ENCODE measurements at places on chromosomes 7 and 10. TPM values are rescaled to one million over a fixed set of nuclear protein-coding genes. Genes with fewer than 3 reads are reported as not detected.

Gene STEAP2
- total RNA-seq, result 18.5 TPM

Gene VAX1
- not detected for total RNA-seq

Gene PVRIG
- 3.8 TPM for total RNA-seq

Gene ODAD2
- total RNA-seq, result not detected

Gene PLCE1
- 23.5 TPM for total RNA-seq

Gene ACTL6B
- not detected for total RNA-seq

Gene FRMD4A
- 17.5 TPM for total RNA-seq

Gene UPK3B
- total RNA-seq, result 0.45 TPM

Gene SLIT1
- total RNA-seq, result 1.0 TPM

DNA sequence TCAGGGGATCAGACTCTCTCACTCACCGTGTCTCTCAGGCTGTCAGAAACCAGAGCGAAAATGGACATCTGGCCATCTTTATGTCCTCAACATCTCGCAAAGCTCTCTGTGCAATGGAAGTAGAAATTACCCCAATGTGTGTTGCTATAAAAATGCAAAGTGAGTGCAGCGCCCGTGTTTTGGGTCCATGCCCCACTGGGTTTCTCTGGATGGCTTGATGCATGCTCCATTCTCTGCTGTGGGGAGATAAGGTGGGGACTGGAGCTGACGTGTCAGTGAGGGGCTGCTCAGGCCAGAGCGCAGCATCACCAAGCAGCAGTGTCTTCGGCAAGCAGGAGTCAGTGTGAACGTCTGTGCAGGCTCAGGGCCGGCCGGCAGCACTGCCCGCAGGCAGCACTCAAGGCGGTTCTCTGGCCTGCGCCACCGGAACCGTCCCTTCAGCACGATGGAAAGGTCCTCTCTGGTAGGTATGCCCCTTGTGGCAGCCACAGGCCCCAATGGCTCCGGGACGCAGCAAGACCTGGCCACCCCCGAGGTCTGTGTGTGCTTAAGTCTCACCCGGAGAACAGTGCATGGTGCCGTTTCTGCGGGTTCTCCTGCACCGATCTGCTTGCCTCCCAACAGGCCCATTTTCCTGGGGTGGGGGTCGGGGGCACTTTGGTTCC, 30.2 kb downstream of the WDR86 start:
- no peak overlapping the region for H3K4me3 ChIP-seq
- H3K4me1 ChIP-seq, result peaks cover 16% of the 10 kb centered on the region
- peaks cover 40% of the 10 kb centered on the region for H3K27me3 ChIP-seq
- DNase-seq, result no peak

DNA sequence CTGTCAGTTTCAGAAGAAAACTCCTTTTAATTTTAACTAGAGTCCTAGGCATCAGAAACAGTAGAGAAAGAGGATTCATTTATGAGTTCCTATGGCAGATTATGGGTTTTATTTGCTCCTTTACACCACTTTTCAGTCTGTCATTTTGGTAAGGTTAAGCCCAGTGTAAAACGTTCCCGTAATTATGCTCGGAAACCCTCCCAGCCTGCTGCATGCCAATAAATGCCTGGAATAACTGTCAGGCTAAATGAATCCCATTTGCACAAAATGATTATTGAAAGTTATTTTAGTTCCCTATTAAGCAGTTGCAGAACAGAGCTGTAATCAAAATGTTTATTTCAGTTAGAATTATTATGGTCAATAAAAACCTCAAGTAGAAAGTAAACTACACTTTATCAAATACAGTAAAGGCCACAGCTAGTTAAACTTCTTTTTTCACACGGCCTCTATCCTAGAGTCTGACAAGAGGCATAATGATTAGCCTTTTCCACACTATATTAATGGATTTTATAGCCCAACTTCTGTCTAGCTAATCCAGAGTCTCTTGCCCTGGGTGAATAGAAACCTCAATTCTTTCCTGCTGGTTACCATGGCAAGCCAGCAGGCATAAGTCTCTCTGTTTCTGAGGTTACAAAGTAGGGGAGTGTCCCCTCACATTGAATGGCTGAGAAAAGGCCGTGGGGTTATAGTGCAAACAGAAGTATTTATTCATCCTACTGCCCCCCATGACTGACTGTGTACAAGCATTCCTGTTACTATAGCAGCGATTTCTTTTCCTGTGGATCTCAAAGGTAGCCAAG, 80.8 kb upstream of the NPVF start:
- H3K4me3 ChIP-seq, result no peak overlapping the region
- H3K36me3 ChIP-seq, result no peaks in the 10 kb centered on the region
- no peak overlapping the region for H3K27ac ChIP-seq
- peaks cover 1% of the 10 kb centered on the region for H3K4me1 ChIP-seq
- no peaks in the 10 kb centered on the region for H3K27me3 ChIP-seq

- DNase-seq, result no peak
Measured at GRCh38 chr7:139708541-139708940, 69.3 kb downstream of the HIPK2 start.

DNA sequence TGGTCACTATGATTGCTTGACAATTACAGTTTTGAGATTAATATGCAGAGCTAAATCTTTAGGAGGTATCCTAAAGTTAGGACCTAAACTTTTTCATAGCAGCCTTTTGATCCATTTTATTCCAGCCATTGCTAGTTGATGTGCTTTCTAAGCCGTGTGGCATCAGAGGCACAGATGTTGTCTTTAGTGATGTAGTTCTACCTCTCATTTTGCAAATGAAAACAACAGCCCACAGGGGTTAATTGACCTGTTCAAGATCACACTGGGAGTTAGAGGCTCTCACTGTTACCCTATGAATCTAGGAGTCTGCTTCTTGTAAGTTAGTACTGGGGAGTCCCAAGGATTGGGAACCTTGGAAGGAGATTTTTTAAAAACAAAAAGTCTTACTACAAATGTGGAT, 10.6 kb downstream of the AUTS2 start:
- H3K27ac ChIP-seq, result no peak overlapping the region
- no peak for DNase-seq
- no peak overlapping the region for H3K4me3 ChIP-seq
- no peaks in the 10 kb centered on the region for H3K36me3 ChIP-seq

DNA sequence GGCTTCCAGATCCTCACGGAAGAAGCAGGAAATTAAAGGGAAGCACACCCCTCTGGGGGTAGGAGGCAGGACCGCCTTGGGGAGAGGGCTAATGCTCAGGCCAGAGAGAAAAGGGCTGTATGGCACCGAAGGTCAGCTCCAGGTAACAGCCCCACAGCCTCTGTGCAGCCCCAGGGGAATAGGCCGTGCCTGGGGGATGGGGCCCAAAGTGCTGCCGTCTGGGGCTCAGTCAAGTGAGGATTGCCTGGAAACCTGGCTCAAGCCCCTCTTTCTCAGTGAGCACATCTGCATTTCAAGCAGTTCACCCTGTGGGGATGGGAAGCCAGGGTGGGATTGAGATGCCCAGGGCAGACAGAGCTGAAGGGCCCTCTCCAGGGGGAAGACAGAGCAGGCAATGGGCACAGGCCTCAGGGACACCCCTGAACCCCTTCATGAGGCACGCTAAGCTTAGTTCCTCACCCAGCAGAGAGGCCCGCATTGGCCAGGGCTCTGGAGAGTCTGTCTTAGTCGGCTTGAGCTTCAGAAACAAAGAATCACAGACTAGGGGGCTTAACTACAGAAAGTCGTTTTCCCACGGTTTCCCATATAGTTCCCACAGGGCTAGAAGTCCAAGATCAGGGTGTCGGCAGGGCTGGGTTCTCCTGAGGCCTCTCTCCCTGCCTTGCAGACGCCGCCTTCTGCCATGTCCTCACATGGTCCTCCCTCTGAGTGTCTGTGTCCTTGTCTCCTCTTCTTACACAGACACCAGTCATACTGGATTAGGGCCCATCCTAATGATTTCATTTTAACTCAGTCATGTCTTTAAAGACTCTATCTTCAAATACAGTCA, 118.2 kb downstream of the PTPN20 start:
- H3K4me3 ChIP-seq, result no peak overlapping the region
- H3K27me3 ChIP-seq, result no peaks in the 10 kb centered on the region
- H3K27ac ChIP-seq, result no peak overlapping the region

GRCh38 chr7:122305475-122306319, 1.1 kb upstream of the FEZF1 start:
- H3K4me1 ChIP-seq, result peaks cover 52% of the 10 kb centered on the region
- H3K36me3 ChIP-seq, result no peaks in the 10 kb centered on the region
- H3K27ac ChIP-seq, result no peak overlapping the region
- DNase-seq, result no peak
- H3K27me3 ChIP-seq, result peaks cover 52% of the 10 kb centered on the region

DNA sequence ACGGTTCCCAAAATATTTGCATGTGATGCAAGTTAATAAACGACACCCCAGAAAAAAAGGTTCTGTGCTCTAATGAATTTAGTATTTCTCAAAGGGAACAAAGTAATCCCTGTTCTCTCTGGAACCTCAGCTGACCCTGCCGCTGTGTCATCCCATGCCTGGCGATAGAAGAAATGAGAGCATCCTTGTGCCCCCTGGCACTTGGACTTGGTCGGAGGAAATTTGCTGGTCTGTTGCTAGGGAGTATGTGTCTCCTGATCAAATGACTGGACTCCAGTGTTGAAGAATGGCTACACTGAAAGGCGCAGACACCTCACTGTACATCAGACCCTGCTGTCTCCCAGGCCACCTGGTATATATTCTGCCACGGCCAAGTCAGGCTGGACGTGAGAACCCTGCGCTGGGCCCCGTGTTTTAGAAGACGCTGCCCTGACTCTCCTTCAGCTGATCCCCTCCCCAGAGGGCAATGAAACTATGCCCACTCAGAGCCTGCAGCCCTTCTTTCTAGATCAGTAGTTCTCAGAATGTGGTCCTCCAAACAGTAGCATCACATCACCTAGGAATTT, 67.2 kb downstream of the THNSL1 start:
- DNase-seq, result no peak
- H3K36me3 ChIP-seq, result no peaks in the 10 kb centered on the region
- no peak overlapping the region for H3K4me3 ChIP-seq
- peaks cover 9% of the 10 kb centered on the region for H3K4me1 ChIP-seq

GRCh38 chr10:74177140-74177677, 26.2 kb downstream of the ADK start:
- peak; percentile 76 for DNase-seq
- peak overlapping the region; percentile 87 for H3K27ac ChIP-seq
- H3K4me3 ChIP-seq, result peak overlapping the region; percentile 72
- H3K4me1 ChIP-seq, result peaks cover 22% of the 10 kb centered on the region
